Right lobe of liver (tissue), 6 donors: ENCODE measurements at places on chromosomes 3 and 15.

DNA sequence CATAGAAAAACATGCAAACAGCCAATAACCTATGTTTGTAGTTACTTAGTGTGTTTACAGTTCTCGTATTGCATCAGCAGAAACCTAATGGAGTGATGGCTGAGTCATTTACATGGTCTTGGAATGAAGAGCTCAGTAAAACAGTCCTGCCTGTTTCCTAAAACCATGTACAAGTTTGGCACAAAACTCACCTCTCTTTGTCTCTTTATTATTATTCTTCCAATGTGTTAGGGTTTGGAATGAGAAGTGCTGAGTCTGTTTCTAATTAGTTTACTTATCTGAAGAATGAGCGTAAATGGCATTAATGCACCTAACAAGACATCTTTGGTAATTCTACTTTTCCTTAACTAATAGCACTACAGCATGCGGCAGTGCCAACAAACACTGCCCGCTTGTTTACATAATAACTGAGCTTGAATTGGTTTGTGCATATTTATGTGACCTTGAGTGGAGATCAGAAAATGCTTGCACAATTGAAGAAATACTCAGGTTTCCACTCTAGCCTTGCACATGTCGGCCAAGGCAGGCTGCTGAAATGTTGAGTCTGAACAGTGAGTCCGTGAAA is 385.4 kb upstream of the SEMA6D start:
- H3K27ac ChIP-seq, result no peak overlapping the region
- H3K36me3 ChIP-seq, result no peaks in the 10 kb centered on the region
- H3K4me1 ChIP-seq, result no peaks in the 10 kb centered on the region

DNA sequence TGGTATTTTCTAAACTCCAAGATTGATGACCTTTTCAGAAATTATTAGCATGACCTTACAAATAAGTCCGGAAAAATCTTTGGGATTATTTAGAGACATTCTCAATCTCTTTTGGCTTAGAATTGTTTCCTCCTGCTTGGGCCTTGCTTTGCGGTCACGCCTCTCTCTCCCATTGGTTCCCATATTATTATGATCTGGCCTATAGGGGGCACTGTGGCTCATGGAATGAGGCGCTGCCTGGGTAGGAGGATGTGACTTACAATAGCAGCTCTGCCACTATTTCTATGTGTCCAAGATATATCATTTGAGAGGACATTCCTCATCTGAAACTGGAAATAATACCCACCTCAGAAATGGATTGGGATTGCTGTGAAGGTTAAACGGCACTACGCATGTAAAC is 464.9 kb downstream of the MFSD1 start:
- no peak overlapping the region for H3K27ac ChIP-seq
- no peak for DNase-seq
- H3K4me1 ChIP-seq, result no peaks in the 10 kb centered on the region
- no peaks in the 10 kb centered on the region for H3K27me3 ChIP-seq
- H3K4me3 ChIP-seq, result no peak overlapping the region
- H3K36me3 ChIP-seq, result no peaks in the 10 kb centered on the region

DNA sequence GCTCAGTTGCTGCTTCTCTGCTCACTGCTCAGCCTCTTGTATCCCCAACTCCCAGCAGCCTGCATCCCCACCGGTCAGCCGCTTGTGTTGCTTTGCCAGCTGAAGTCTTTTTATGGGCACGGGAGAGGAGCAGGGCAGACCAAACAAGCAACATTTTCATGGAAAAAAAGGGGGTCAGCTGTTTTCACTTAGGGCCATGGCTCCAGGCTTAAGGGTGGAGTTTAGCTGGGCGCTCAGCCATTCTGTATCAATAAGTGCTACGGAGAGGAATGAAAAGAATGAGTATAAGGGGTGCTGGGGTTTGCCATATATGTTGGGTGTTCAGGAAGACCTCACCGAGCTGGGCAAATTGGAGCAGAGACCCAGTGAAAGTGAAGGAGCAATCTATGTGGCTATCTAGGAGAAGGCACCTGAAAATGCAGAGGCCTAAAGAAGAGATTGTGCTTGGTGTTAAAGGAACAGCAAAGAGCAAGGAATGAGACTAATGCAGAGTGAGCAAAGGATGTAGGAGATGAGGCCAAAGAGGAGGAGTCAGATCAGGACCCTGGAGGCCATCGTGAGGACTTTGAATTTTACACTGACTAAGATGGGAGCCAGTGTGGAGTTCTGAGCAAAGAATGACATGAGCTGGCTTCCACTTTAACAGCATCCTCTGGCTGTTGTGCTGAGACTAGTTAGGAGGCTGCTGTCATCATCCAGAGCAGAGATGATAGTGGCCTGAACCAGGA is 16.6 kb upstream of the IREB2 start:
- H3K27ac ChIP-seq, result no peak overlapping the region
- no peak overlapping the region for H3K4me3 ChIP-seq
- no peaks in the 10 kb centered on the region for H3K27me3 ChIP-seq
- no peak for DNase-seq

DNA sequence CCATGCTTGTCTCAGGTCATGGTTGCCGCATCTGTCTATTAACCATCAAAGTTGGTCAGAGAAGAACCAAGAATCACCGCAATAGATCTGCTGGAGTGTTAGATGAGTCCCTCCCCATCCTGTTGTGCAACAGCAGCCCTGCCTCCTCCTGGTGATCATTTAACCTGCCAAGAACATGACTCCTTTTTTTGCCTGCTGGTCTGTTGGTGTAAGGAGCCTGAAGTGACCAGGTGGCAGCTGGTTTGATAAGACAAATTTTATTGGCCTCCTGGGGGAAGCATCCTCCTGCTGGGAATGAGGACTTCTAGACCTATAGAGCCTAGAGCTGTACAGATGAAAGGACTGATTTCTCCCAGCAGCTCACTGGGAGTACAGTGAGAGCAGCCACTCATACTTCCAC is 43.5 kb upstream of the RAF1 start:
- no peaks in the 10 kb centered on the region for H3K27me3 ChIP-seq
- peak; percentile 59 for DNase-seq
- no peaks in the 10 kb centered on the region for H3K36me3 ChIP-seq
- H3K27ac ChIP-seq, result no peak overlapping the region
- no peaks in the 10 kb centered on the region for H3K4me1 ChIP-seq

DNA sequence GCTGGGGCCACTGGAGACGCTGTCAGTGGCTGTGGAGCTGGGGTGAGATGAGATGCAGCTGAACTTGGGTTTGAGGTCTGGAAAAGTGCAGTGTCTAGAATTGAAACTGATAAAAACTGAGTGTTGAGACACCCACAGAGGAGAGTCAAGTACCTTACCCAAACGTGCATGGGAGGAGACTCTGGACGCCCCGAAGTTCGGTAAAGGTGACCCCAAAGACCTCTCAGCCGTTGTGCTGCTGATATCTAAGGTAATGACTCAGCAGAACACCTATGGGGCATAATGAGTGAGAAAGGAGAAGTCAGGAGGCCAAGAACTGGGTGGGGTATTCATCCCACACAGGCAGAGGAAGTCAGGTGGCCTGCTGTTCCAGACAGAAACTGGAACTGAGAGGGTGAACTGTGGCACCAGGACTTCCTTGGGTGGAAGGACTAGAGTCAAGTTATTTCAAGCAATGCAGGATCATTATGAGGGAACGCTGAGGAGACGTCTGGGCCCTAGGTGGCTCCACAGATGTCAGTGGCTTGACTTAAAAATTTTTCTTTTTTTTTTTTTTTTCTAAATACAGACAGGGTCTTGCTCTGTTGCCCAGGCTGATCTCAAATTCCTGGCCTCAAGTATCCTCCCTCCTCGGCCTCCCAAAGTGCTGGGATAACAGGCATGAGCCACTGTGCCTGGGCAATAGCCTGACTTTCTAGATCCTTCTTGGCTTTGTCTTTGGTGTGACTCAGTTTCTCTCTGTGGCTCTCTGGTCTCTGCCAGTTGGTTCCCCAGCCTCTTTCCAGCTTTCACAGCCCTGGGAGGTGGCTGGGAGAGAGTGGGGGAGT is 67.6 kb upstream of the GCNT3 start:
- H3K4me3 ChIP-seq, result no peak overlapping the region
- no peak for DNase-seq
- no peaks in the 10 kb centered on the region for H3K4me1 ChIP-seq
- no peaks in the 10 kb centered on the region for H3K36me3 ChIP-seq

GRCh38 chr15:80957976-80958375 is 31.6 kb downstream of the MESD start:
- no peak overlapping the region for H3K4me3 ChIP-seq
- H3K36me3 ChIP-seq, result no peaks in the 10 kb centered on the region
- DNase-seq, result no peak
- H3K27me3 ChIP-seq, result no peaks in the 10 kb centered on the region
- no peak overlapping the region for H3K27ac ChIP-seq
- no peaks in the 10 kb centered on the region for H3K4me1 ChIP-seq

- no peak for DNase-seq
- no peaks in the 10 kb centered on the region for H3K36me3 ChIP-seq
- no peak overlapping the region for H3K4me3 ChIP-seq
- H3K4me1 ChIP-seq, result no peaks in the 10 kb centered on the region
- no peak overlapping the region for H3K27ac ChIP-seq
Measured at GRCh38 chr15:67142092-67142766, 76.8 kb downstream of the SMAD3 start.

DNA sequence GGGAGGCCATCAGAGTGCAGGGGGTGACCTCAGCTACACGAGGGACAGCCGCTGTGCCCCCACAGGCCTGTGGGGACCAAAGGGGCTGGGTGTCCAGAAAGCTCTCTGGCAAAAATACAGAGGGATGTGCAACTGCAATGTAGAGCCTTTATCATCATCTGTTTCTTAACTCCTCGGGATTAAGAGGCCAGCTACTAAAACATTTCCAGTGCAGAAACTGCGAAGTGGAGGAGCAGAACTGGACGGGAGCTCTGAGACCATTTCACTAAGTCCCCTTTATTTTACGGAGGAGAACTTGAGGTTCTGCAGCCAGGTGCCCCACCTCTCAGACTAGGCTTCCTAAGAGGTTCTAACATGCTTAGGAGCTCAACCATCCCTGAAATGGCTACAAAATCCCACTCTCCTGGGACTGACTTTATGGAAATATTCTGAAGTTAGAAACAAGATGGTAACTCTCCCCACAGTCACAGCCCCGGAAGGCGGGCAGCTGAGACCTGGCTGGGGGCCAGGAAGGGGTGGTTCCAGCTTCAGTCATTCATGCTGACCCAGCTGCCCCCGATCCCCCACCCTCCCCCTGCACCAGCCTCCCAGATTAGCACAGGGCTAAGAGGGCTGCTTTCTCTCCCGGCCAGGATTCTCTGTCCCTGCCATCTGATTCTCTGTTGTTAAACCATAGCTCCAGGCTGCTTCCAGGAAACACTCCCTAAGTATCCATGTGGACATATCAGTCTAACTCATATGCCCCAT is 40.3 kb downstream of the UMPS start:
- no peak overlapping the region for H3K27ac ChIP-seq
- H3K4me1 ChIP-seq, result no peaks in the 10 kb centered on the region
- no peak overlapping the region for H3K4me3 ChIP-seq
- peaks cover 8% of the 10 kb centered on the region for H3K36me3 ChIP-seq
- no peak for DNase-seq
- H3K27me3 ChIP-seq, result no peaks in the 10 kb centered on the region

DNA sequence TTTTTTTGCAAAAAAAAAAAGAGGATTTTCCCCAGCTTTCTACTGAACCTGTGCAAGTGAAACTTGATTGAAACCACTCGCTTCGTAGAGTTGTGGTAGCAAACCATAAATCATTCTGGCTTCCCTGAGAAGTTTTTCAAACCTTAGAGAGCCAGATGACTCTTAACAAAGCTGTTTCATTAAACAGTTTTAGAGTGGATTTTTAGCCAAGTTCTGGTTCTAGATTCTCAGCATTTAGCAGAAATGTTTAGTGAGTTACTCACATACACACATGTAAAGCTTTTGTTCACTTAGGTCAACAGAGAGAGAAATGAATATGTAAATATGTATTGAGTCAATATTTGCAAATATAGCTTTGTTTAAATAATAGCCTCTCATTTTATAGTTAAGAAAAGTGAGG is 18.1 kb upstream of the CCR9 start:
- no peak for DNase-seq
- H3K4me3 ChIP-seq, result no peak overlapping the region
- no peak overlapping the region for H3K27ac ChIP-seq
- no peaks in the 10 kb centered on the region for H3K36me3 ChIP-seq
- H3K27me3 ChIP-seq, result no peaks in the 10 kb centered on the region
- H3K4me1 ChIP-seq, result no peaks in the 10 kb centered on the region

DNA sequence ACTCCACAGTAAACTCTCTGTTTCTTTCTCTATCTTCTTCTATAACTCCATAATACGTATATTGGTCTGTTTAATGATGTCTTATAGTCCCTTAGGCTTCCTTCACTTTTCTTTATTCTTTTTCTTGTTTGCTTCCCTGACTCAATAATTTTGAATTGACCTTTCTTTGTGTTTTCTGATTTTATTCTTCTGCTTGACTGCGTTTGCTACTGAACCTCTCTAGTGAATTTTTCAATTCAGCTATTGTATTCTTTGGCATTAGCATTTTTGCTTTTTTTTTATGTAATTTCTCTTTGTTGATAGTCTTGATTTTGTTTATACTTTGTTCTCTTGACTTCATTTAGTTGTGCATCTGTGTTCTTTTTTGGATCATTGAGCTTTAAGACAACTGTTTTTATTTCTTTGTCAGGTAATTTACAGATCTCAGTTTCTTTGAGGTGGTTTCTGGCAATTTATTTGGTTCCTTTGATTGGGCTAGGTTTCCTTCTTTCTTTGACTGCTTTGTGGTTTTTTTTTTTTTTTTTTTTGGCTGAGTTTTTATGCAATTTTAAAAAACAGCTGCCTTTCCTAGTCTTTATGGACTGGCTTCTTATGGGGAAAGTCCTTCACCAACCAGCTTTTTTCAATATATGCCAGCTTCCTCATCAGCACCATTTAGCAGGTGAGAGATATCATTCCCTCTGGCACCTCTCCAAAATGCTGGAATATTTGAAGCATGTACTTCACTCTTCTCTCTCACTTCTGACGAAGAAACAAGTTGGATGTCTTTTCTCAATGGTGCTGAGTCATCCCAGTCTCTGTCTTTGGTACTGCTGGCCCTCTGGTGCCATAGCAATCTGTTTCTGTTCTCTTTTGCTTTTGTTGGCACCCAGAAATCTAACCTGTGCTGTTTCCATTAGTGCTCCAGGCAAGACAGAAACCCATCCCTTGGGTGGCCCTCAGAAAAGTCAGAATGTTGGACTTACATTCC is 17.6 kb downstream of the RSRC1 start:
- DNase-seq, result no peak
- H3K4me1 ChIP-seq, result no peaks in the 10 kb centered on the region
- no peaks in the 10 kb centered on the region for H3K27me3 ChIP-seq
- no peaks in the 10 kb centered on the region for H3K36me3 ChIP-seq
- H3K4me3 ChIP-seq, result no peak overlapping the region
- H3K27ac ChIP-seq, result no peak overlapping the region

DNA sequence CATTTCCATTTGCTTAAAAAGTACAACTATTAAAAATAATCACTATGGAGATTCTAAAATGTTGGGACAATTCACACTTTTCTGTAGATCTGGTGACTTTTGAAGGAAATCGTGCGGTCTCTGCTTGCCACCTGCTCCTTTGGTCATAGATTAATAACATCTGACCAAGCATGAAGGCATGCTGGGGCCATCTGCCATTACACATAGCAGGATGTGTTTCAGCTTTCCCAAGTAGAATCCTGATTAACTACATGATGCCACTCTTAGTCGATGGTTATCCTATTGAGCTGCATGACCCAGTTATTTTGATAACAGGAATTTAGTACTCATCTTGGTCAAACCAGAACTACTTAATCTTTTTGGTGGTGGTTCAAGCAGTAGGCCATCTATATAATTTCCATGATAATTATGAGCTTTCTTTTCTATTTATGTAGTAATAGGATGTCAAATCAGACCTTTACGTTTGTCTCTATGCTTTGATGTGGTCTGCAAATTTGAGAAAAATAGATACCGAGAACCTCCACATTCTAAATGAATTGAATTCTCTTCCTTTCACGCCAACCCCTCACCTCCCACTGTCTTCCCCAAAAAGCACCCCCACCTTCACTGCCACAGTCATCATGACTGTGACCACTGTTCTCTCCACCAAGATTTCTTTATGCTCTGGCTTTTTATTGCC is 158.1 kb downstream of the DIPK2A start:
- no peak for DNase-seq
- H3K36me3 ChIP-seq, result no peaks in the 10 kb centered on the region
- no peaks in the 10 kb centered on the region for H3K27me3 ChIP-seq
- H3K4me1 ChIP-seq, result no peaks in the 10 kb centered on the region
